Chondrocyte (in vitro differentiated cells): ENCODE measurements at places on chromosomes 7 and 10. TPM values are rescaled to one million over a fixed set of nuclear protein-coding genes. Genes with fewer than 3 reads are reported as not detected.

- H3K27ac ChIP-seq: no peak overlapping the region
- peaks cover 8% of the 10 kb centered on the region for H3K27me3 ChIP-seq
- H3K4me3 ChIP-seq: no peak overlapping the region
- no peak for DNase-seq
- H3K36me3 ChIP-seq: no peaks in the 10 kb centered on the region
Observed at GRCh38 chr10:80000541-80000940, 51.6 kb upstream of the SFTPD start.

GRCh38 chr7:129827467-129827990 is 125.2 kb downstream of the UBE2H start:
- H3K4me1 ChIP-seq: peaks cover 66% of the 10 kb centered on the region
- peak overlapping the region; percentile 80 for H3K27ac ChIP-seq
- no peaks in the 10 kb centered on the region for H3K27me3 ChIP-seq

DNA sequence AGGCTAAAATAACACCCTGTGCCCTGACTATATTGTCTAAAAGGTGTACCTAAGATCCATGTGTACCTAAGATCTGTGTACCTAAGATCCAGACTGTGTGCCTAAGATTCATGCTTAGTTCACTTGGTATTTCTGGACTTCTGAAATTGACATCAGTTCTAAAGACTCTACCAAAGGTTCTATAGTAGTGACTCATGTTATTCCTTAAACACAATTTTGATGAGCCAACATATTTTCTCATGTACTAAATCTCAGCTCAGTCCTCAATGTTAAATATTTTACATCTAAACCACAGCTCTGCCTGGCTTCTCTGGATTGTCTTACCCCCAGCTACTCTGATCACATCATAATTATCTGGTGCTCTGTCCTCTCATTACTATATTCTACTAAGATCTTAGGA is 802.3 kb upstream of the SORCS1 start:
- no peaks in the 10 kb centered on the region for H3K27me3 ChIP-seq
- no peaks in the 10 kb centered on the region for H3K36me3 ChIP-seq
- no peak overlapping the region for H3K27ac ChIP-seq
- H3K4me1 ChIP-seq: no peaks in the 10 kb centered on the region

- H3K27me3 ChIP-seq: no peaks in the 10 kb centered on the region
- H3K4me3 ChIP-seq: no peak overlapping the region
- DNase-seq: no peak
- no peak overlapping the region for H3K27ac ChIP-seq
- H3K36me3 ChIP-seq: peaks cover 7% of the 10 kb centered on the region
Observed at GRCh38 chr7:2072042-2072441, 160.7 kb downstream of the MAD1L1 start.

DNA sequence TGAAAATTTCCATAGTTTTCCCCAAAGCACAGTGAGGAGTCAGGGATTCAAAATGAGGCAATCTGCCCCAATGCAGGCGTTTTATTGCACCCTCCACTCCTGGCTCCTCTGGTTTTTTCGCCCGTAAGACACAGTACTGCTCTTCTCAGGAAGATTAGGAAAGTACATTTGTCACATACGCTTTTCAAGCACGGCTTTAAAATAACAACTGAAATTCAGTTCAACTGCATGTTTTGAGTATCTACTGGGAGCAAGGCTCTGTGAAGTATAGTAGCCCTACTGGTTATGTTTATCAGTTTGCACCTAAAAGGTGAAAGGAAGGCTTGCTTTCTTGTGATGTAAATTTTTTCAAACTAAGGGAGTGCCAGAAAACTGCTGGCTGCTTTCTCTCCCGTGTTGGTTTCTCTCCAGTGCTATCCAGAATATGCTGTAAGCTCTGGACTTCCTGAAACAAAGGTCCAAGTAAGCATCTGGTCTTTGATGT is 1.9 kb upstream of the SGMS1 start:
- no peaks in the 10 kb centered on the region for H3K27me3 ChIP-seq
- H3K27ac ChIP-seq: peak overlapping the region; percentile 98
- peaks cover 23% of the 10 kb centered on the region for H3K4me1 ChIP-seq
- no peak for DNase-seq

DNA sequence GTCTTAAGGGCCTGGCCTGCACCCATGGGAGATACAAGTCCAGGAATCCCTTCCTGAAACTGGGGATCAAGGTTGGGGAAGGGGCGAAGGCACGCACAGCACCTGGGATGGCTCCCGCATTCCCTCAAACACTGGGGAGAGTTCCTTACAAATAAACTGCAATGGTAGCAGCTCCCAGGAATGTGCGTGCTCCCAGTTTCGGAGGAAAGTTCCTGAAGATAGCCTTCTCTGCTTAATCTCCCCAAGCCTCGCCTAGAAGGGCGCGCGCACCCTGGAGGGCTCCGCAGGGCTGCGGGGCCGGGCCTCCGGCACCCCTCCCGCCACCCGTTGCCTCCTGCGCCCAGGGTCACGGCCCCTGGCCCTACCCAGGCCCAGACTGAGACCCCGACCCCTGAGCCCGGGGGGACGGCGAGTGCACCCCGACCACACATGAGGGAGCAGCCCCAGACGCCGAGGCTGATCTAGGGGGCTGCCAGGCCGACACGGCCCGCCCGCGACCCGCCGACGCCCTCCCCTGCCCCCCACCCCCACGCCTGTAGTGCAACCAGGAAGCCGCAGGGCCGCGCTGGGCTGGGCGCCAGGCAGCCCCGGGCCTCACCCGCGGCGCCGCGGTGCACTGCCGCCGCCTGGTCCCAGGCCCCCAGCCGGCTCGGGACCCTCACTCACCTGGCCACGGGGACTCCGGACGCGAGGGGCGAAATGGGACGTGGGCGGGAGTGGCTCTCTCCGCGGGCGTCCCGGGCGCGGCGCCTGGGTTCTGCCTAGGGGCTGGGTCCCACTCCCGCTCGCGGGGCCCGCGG is 460 bp downstream of the ANXA11 start:
- no peak for DNase-seq
- no peaks in the 10 kb centered on the region for H3K27me3 ChIP-seq
- H3K36me3 ChIP-seq: peaks cover 2% of the 10 kb centered on the region
- H3K27ac ChIP-seq: peak overlapping the region; percentile 94
- H3K4me1 ChIP-seq: peaks cover 67% of the 10 kb centered on the region

DNA sequence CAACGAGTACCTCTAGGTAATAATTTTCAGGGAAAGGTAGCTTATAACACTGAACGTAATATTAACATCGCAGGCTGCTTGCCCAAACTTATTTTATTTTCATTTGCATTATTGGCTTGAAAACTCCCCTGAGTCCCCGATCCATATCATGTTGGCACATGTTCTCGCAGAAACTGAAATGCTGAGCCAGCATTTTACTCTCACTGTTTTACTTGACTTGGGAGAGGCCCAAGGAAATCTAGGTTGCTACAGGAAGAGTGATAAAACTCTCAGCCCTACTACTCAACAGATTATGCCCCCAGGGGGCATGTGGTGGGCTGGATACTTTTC is 183.5 kb upstream of the HABP2 start:
- H3K4me3 ChIP-seq: no peak overlapping the region
- H3K27me3 ChIP-seq: peaks cover 5% of the 10 kb centered on the region
- no peak overlapping the region for H3K27ac ChIP-seq
- H3K4me1 ChIP-seq: no peaks in the 10 kb centered on the region
- H3K36me3 ChIP-seq: peaks cover 4% of the 10 kb centered on the region

DNA sequence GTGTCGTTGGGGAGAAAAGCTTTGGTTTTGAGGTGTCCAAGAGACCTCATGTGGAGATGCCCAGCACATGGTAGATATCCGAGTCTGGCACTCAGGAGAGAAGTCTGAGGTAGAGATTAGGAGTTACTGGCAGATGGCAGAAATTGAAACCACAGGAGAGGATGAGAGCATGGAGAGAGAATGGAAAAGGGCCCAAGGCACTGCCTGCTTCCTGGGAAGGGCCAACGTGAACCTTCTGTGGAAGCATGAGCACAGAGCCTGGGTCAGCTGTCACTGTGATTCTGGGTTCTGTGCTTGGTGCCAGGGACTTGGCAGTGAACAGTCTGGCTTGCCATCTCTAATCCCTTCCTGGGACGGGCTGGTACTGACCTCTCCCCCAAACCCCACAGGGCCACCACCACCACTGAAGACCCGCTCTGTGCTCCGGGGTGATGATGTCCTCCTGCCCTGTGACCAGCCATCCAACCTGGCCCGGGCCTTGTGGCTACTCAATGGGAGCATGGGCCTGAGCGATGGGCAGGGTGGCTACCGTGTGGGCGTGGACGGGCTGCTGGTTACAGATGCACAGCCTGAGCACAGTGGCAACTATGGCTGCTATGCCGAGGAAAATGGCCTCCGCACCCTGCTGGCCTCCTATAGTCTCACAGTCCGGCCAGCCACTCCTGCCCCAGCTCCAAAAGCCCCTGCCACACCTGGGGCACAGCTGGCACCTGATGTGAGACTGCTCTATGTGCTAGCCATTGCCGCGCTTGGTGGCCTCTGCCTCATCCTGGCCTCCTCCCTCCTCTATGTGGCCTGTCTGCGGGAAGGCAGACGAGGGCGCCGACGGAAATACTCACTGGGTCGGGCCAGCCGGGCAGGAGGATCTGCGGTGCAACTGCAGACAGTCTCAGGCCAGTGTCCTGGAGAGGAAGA is 4.1 kb downstream of the MRPL43 start:
- H3K4me3 ChIP-seq: no peak overlapping the region
- H3K27ac ChIP-seq: no peak overlapping the region
- peaks cover 6% of the 10 kb centered on the region for H3K36me3 ChIP-seq
- DNase-seq: peak; percentile 88

DNA sequence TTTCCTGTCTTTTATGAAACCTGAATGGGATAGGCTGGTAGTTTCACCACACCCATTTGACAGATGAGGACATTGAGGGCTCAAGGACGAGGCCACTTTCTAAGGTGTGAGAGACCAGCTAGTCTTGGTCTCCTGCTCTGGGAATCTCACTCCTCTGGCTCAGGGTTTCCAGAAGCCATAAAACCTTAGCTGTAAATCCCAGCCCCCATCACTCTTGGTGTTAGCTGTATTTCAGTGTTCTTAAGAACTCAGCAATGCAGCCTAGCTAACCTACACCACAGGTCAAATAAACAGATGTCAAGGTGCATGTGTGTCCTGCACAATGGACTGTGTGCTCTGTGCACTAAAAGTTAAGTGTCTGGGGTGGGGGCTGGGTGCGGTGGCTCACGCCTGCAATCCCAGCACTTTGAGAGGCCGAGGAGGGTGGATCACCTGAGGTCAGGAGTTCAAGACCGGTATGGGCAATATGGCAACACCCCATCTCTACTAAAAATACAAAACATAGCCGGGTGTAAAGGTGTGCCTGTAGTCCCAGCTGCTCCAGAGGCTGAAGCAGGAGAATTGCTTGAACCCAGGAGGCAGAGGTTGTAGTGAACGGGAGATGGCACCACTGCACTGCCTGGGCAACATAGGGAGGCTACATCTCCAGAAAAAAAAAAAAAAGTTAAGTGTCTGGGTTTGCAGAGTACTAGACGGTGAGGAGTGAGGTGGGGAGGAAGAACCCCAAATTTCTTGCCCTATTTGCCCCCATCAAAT is 567 bp upstream of the EPO start:
- H3K4me1 ChIP-seq: peaks cover 3% of the 10 kb centered on the region
- no peak overlapping the region for H3K27ac ChIP-seq
- H3K36me3 ChIP-seq: peaks cover 8% of the 10 kb centered on the region
- peaks cover 28% of the 10 kb centered on the region for H3K27me3 ChIP-seq
- no peak overlapping the region for H3K4me3 ChIP-seq

DNA sequence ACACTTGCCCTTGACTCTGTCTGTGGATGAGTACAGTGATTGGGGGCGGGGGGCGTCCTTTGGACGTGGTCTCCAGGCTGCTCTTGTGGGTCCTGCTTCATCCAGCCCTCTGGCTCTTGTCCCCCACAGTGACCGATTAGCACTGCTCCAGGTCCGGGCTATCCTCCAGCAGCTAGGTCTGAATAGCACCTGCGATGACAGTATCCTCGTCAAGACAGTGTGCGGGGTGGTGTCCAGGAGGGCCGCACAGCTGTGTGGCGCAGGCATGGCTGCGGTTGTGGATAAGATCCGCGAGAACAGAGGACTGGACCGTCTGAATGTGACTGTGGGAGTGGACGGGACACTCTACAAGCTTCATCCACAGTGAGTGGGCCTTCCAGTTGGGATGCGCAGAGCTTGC is 18.3 kb downstream of the TACR2 start:
- H3K36me3 ChIP-seq: peaks cover 37% of the 10 kb centered on the region
- H3K27ac ChIP-seq: no peak overlapping the region
- no peak for DNase-seq
- H3K4me1 ChIP-seq: no peaks in the 10 kb centered on the region

- no peak overlapping the region for H3K4me3 ChIP-seq
Observed at GRCh38 chr10:129244298-129244697, 222.7 kb upstream of the MGMT start.

DNA sequence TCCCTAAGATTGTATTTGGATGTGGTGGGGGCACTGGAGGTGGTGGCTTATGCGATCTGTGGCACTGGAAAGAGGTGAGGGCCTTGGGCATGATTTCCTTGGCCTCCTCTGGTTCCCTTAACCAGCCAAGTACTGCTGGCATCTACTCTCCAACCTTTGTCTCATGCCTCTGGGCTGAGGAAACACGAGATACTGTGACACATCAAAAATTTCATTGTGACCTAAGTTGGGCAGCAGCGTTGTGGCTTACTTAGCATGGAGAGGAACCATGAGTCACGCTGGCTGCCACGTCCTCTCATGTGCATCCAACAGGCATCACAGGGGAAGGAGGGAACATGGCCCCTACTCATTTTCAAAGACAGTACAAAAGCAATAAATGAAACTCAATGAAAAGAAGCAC is 29.7 kb upstream of the GSDME start:
- no peaks in the 10 kb centered on the region for H3K27me3 ChIP-seq
- H3K4me1 ChIP-seq: peaks cover 12% of the 10 kb centered on the region
- H3K27ac ChIP-seq: peak overlapping the region; percentile 95
- DNase-seq: no peak
- no peak overlapping the region for H3K4me3 ChIP-seq

- H3K27ac ChIP-seq: peak overlapping the region; percentile 90
- H3K27me3 ChIP-seq: peaks cover 4% of the 10 kb centered on the region
- no peak for DNase-seq
- no peaks in the 10 kb centered on the region for H3K36me3 ChIP-seq
Observed at GRCh38 chr10:75283078-75283670, 47.4 kb upstream of the COMTD1 start.

- H3K4me1 ChIP-seq: peaks cover 2% of the 10 kb centered on the region
- peaks cover 2% of the 10 kb centered on the region for H3K36me3 ChIP-seq
- peaks cover 15% of the 10 kb centered on the region for H3K27me3 ChIP-seq
- H3K4me3 ChIP-seq: no peak overlapping the region
Observed at GRCh38 chr10:125283191-125283835, 123.0 kb upstream of the CTBP2 start.

- H3K36me3 ChIP-seq: peaks cover 80% of the 10 kb centered on the region
- H3K27me3 ChIP-seq: no peaks in the 10 kb centered on the region
- peaks cover 96% of the 10 kb centered on the region for H3K4me1 ChIP-seq
- DNase-seq: peak; percentile 96
- H3K4me3 ChIP-seq: peak overlapping the region; percentile 53
Observed at GRCh38 chr7:134932707-134933370, 53.5 kb upstream of the AGBL3 start.

GRCh38 chr7:111853201-111853990 is 291.1 kb upstream of the IMMP2L start:
- peaks cover 18% of the 10 kb centered on the region for H3K36me3 ChIP-seq
- H3K4me3 ChIP-seq: no peak overlapping the region
- H3K4me1 ChIP-seq: peaks cover 13% of the 10 kb centered on the region
- no peaks in the 10 kb centered on the region for H3K27me3 ChIP-seq
- no peak for DNase-seq

LIPM gene
- not detected in 3 replicates for total RNA-seq

ZNF804B gene
- total RNA-seq: not detected in 3 replicates

PAX2 gene
- total RNA-seq: 0.62 to 0.87 TPM in 2 of 3 replicates, not detected in the other

CCDC3 gene
- 32.4 to 145 TPM (median 141 TPM) in 3 replicates for total RNA-seq

BLNK gene
- total RNA-seq: not detected in 3 replicates
